ENCODE measurements at places on chromosomes 13 and 19. TPM values are rescaled to one million over a fixed set of nuclear protein-coding genes. Genes with fewer than 3 reads are reported as not detected.

The CERS1 gene
- 1.8 TPM for total RNA-seq

The HTR2A gene
- total RNA-seq: not detected

The FOSB gene
- total RNA-seq: 16.9 TPM

The NPHS1 gene
- not detected for total RNA-seq

The CYP4F12 gene
- total RNA-seq: not detected
